Stimulated activated CD4-positive, alpha-beta T cell treated with anti-CD3 and anti-CD28 coated beads, Interleukin-12 subunit alpha, Interleukin-12 subunit beta, amount 100 ng/mL, for 4 hours (primary cell): ENCODE measurements at places on chromosomes 11 and 22.

DNA sequence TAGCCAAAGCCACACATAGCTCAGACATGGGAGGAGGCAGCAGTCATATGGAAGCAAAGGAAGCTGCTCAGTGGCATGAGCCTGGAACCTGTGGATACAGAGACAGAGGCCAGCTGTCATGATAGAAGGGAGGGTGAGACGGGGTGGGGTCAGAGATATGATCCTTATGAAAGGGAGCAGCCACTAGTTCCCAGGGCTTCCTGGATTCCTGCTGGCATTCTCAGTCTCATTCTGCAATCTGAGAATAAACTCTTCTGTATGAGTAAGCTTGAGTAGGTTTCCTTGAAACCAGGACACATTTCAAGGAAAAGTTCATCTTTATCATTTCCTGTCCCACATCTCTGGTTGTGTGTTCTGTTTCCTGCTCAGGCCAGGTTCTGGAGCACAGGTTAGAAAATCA, 220.2 kb upstream of the SNX19 start:
- DNase-seq, result no peak

GRCh38 chr11:109051200-109051599, 370.8 kb upstream of the C11orf87 start:
- DNase-seq, result no peak

- DNase-seq, result no peak
Measured at GRCh38 chr11:65141896-65142494, 7.7 kb upstream of the SYVN1 start.

DNA sequence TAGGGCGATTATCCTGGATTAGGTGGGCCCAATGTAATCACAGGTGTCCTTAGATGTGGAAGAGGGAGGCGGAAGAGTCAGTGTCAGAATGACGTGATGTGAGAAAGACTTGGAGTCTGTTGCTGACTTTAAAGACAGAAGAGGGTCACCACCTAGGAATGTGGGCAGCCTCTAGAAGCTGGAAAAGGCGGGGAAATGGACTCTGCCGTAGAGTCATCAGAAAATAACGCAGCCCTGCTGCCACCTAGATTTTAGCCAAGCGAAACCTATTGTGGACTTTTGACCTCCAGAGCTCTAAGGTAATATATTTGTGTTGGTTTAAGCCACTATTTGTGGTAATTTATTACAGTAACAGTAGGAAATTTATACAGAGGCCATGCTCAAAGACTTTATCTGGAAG, 4.8 kb downstream of the DDX10 start:
- no peak for DNase-seq

DNA sequence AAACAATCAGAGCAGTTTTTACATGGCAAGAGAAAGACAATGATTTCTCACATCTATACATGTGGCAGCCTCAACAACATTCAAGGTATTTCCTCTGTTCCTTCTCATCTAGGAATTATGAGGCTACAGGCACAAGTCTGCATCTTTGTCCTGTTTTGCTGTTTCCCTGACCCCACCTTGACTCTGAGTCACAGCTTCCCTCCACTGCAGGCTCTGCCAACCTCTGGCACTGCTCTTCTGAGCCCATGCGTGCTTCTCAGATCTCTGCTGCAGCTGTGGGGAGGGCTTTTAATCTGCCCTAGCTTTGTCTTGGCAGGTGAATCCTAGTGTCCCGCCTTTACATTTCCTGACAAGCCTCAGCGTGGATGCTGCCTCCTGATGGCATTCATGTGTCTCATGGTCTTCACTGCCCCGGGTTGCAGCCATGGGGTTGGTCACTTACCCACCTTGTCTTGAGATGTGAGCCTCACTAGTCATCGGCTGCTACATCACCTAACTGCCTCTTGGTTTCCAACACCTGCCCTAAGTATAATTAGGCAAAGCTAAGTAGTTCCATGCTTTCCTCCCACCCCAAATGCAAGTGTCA, 578.5 kb downstream of the TBC1D22A start:
- no peak for DNase-seq

- no peak for DNase-seq
Measured at GRCh38 chr22:27684901-27685300, 116.7 kb downstream of the MN1 start.

- no peak for DNase-seq
Measured at GRCh38 chr22:22386602-22387385, 121.7 kb downstream of the ZNF280B start.

DNA sequence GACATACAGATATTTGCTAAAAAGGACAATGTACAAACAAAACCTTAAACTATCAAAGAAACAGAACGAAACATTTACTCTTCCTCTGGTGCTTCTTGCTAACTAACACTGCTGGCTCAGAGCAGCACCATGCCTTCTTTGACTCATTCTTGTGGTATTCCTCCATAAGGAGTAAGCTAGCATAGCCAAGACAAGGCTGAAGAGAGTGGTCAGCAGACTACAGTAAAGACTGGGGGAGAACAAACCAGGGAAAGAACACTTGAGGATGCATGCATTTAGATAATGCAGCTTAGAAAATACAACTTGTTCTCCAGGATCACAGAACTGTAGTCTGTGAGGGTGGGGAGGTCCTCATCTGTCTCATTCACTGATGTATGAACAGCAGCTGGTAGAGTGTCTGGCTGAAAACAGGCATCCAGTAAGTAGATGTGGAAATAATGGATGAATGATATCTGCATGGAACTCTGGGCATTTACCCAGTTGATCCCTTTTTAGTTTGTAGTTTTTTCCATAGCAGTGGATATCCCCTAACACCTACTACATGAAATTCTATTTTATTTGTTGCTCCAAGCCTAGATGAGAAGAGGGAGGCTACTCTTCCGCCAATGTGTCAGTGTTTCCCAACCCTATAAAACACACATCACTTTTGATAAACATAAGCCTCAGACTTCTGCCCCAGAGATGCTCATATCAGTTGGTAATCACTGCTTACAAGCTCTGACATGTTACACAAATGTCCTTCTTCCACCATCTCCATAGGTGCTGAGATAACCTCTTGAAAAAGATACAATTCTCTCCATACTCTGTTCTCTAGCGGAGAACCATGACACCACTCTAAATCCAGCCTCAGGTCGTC, 7.3 kb downstream of the SNX19 start:
- no peak for DNase-seq

DNA sequence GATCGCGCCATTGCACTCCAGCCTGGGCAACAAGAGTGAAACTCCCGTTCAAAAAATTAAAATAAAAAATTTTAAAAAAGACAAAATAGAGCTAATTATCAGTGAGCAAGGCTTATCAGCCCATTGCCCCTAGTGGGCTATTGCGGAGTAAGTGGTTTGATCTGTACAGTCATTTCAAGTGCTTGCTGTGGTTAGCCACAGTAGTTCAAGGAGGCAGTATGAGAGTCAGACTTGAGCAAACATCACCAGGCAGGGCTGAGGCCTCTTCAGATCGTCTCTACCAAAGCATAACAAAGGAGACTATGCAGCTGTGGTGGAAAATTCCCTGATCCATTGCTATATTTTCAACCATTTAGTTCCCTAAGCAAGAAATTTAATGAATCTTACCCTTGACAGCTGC, 4.3 kb upstream of the SBF2 start:
- no peak for DNase-seq

GRCh38 chr11:114026355-114026754, 33.2 kb upstream of the ZBTB16 start:
- DNase-seq, result no peak
